ENCODE measurements at places on chromosomes 16 and 17. TPM values are rescaled to one million over a fixed set of nuclear protein-coding genes. Genes with fewer than 3 reads are reported as not detected.

The TBC1D3B gene
- 8.8 TPM for total RNA-seq

The CPNE7 gene
- total RNA-seq, result 23.4 TPM

The SLC5A11 gene
- total RNA-seq, result 0.22 TPM

The SLC52A1 gene
- total RNA-seq, result 0.17 TPM

The C16orf54 gene
- total RNA-seq, result not detected
